ENCODE measurements at places on chromosomes 13 and 19.

DNA sequence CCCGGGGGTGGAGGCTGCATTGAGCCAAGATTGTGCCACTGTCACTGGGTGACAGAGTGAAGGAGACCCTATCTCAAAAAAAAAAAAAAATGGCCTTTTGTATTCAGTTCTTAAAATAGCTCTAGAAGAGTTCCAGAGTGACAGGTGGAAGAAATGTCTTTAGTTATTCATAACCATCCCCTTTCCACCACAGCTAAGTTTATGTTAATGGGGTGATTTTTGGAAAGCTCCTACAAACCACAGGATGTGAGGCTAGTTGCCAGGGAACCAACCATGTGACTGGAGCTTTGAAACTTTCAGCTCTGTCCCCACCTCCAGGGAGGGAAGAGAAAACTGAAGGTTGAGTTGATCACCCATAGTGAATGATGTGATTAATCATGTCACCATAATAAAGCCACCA lies 6.9 kb downstream of the ZNF490 start:
- no peak for ATAC-seq

- ATAC-seq = no peak
Measured at GRCh38 chr19:53881482-53882390, at the start of gene PRKCG. PRKCG (plus strand) TSS chr19:53882197; CDS start chr19:53882495, 298 bp downstream.

DNA sequence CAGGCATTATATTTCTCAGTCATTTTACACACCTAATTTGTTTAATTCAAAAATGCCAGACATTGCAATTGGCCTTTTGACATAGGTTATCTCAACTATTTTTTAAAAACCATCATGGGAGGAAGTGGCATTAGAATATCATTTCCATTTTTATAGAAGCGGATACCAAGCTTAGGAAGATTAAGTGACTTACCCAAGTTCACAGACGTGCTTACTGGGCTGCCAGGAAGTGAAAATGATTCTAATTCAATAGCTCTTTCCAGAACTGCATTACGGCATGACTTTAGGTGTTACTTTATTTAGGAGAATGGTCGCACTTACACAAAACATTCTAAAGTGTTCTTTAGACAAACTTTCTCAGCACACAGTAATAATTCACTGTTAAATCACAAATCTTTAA lies 231.9 kb downstream of the KLF12 start:
- no peak for ATAC-seq

DNA sequence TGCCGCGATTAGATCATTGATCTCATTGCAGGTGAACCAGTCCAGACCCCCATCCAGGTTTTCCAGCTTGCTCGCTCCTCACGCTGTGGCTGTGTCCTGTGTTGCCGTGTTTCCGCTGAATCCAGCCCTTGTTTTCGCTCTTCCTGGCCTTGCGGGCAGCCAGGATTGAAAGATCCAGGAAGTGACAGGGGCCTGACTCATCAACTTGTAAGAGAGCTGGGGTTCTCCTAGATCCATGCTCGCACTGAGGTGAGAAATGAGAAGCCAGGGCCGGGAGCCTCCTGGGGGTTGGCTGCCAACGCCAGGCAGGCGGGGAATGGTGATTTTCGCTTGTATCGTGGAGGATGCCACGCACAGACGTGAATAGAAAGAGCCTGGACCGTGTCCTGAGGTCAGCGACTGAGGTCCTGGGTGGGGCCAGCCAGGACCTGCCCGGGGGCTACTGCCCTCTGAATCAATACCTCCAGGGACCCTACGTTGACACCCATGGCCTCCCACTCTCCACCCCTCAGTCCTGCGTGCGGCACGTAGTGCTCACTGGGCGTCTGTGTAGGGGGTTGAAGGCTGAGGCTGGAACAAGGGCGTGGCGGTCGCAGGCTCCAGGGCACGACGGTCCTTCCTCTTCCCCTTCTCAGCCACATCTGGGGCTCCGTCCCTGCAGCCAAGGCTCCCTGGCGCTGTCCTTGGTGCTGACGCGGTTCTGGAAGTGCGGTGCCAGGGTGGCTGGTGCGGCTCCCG lies 7.3 kb upstream of the PTPRH start:
- ATAC-seq = peak; percentile 93

DNA sequence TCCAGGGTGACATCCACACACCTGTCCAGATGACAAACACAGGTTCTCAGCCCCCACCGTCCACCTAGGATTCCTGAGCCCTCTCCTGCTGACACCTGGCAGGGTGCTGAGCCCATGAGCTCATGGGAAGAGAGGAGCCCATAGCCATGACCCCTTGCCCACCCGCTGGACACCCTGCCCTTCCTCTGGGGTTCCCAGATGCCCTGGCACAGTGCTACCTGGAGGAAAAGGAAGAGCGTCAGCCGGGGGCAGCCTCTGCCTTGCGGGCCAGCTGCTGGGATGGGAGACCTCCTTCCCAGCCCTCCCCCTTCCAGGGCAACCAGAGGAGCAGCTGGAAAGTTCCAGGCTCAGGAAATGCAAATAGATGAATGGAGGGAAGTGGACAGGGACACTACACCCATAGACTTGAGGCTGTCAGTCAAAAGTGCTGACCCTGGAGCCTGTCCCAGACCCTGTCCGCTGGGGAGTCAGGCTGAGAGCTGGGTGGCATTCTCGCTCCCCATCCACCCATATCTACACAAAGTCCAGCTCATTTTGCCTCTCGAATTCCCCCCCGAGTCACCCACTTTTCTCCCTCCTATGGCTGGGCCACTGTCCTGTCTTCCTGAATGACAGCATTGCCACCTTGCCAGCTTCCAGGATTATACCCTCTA lies 12.3 kb upstream of the ARHGEF18 start:
- no peak for ATAC-seq

DNA sequence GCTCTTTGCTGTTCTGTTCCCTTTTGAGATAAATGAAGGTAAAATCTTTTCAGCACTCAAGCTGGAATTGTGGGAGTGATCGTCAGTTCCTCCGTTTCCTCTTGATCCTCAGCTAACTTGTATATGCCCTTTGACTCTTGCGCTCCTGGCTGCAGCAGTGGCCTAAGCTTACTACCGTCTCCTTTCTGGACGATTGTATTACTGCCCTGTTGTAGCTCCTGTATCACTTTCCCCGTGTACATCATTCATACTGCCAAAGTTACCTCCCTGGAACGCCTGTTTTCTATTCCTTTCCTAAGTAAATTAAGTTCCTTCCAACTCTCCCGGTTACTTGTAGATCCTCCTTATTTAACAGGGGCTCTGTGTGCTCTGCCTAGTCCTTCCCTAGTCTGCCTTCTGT lies 36.9 kb downstream of the WASF3 start:
- no peak for ATAC-seq

GRCh38 chr13:55160867-55161266 lies 1979.9 kb upstream of the PRR20A start:
- no peak for ATAC-seq

- ATAC-seq = no peak
Measured at GRCh38 chr13:113491418-113491883, 940 bp upstream of the DCUN1D2 start.

DNA sequence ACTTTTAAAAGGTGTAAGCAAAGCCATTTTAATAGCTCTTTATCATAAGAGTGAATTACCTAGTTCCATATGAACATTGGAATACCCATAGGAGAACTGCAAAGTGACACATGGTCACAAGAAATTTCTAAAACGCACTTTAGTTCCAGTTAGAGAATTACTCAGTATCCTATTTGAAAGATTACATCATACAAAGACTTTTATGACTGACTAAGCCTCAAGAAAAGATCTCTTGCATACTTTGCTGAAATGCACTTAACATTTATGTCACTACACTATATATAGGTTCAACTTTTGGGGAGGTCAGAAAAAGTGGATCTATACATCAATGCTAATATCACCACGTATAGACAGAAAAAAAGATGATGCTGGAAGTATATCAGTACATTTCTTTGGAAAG lies 7.1 kb downstream of the PCDH9 start:
- ATAC-seq = no peak

GRCh38 chr19:44753932-44754749 lies 5.6 kb downstream of the BCL3 start:
- peak; percentile 83 for ATAC-seq

DNA sequence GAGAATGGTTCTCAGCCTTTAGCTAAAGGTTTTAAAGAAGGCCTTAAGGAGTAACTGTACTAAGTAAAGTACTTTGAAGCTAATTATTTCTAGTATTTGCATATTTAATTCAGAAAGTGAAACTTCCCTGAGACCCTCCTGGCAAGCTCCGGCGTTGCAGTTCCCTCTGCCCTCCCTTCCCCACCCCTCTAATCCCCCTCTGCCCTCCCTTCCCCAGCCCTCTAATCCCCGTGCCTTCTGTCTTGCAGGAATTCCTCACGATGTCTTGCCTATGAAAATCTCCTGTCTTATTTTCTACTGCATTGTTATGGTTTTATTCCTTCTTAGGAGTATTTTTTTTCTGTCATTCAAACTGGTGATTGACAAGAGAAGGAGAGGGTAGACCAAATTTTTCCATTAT lies 236.9 kb downstream of the COL4A1 start:
- no peak for ATAC-seq

- peak; percentile 26 for ATAC-seq
Measured at GRCh38 chr19:6737873-6738786, 750 bp upstream of the GPR108 start.

- ATAC-seq = no peak
Measured at GRCh38 chr13:37427843-37428494, 170.6 kb downstream of the POSTN start.

GRCh38 chr19:21604351-21604926 lies 99.0 kb downstream of the ZNF429 start:
- ATAC-seq = peak; percentile 59

DNA sequence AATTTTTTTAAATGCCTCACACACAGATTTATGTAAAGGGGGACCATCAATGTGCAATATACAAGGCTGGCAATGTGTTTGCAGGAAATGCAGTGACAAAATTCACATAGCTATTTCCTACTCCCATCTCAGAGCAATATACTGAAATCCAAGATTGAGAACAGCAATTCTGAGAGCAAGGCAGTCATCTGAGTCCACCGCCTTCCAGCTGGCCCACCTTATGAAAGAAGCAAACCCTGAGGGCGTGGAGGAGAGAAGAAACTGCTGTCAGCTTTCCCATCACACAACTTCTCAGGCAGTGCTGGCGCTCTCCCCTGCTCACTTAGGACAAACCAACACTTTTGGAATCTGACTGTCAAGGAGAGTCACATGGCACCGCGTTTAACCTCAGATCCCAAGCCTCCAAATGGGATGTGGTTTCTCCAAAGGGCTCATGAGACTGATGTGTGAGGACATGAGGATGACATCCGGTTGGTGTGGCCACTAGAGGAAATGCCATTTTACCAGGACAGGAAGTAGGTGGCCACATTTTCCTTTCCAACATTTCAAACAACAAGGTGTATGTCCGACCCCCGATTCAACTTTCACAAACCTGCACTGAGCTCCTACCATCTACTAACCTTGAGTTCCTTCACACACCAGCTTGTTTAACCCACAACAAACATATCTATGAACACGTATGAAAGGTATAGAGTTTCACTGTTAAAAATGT lies 3.7 kb upstream of the DOCK9 start:
- no peak for ATAC-seq

DNA sequence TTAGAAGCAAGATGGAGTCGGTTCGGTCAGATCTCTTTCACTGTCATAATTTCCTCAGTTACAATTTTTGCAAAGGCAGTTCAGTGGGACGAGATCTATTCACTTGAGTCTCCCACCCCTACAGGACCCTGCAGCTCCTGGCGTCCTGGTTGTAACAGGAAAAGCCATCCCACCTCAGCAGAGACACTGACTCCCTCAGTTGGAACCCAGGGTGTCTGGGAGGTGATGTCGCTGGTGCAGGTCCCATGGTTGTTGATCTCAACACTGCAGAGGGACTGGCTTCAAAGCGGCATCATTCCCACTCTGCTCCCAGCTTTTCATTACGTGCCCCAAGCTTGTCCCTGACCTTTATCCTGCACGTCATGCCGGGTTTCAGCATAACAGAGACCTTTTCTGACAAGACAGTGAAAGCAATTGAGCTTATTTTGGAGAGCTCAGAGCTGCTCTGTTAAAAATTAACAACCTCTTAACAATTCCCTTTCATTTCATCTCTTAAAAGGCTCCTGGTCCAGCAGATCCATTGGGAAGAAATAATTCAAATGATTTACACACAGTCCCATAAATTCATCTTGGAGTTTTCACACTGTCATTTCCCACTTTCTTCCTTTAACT lies 17.6 kb upstream of the COG3 start:
- no peak for ATAC-seq

- no peak for ATAC-seq
Measured at GRCh38 chr13:19695829-19696228, 62.4 kb downstream of the MPHOSPH8 start.

- ATAC-seq = no peak
Measured at GRCh38 chr19:47110521-47111005, 3.0 kb downstream of the ZC3H4 start.

GRCh38 chr13:108375772-108376171 lies 106.3 kb downstream of the TNFSF13B start:
- no peak for ATAC-seq

DNA sequence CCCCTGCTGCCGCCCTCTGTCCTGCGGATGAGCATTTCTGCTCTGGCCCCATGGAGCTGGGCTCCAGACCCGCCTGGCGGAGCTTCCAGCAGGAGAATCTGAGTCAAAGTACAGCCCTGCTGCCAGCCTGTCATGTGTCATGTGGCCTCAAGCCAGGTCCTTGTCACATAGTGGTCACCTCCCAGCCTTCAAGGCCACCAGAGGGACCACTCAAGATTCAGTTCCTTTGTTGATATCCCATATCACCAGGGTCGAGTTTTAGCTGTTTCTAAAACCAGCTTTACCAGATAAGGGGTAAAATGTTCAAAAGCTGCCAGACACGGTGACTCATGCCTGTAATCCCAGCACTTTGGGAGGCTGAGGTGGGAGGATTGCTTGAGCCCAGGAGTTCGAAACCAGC lies 13.4 kb downstream of the THOP1 start:
- no peak for ATAC-seq

- peak; percentile 83 for ATAC-seq
Measured at GRCh38 chr19:12983542-12984142, 11.6 kb upstream of the NFIX start.

DNA sequence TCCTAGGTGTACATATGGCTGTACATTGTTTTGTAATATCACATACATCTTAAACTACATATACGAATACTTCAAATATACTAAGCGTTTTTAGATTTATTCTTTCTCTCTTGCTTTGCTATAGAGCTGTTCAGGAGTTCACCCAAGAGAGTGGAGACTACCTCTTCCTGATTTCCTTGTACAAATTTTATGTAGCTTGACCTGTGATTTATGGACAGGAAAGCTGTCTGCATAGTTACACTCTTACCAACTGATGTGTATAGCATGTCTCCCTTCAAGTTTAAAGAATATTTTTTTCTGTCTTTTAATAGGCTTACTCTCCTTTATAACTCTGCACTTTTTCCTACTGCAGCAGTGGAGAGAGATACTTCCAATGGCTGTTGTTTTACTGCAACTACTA lies 428.7 kb downstream of the NDFIP2 start:
- ATAC-seq = no peak

GRCh38 chr19:55353803-55354697 lies 469 bp downstream of the COX6B2 start:
- peak; percentile 62 for ATAC-seq

Data from esophagus mucosa (tissue), 1 donor.